NCI-H524 (cell line): ENCODE measurements at places on chromosomes 4 and X.
A peak's percentile ranks its signal among the peaks of the same experiment; 100 is the strongest.

DNA sequence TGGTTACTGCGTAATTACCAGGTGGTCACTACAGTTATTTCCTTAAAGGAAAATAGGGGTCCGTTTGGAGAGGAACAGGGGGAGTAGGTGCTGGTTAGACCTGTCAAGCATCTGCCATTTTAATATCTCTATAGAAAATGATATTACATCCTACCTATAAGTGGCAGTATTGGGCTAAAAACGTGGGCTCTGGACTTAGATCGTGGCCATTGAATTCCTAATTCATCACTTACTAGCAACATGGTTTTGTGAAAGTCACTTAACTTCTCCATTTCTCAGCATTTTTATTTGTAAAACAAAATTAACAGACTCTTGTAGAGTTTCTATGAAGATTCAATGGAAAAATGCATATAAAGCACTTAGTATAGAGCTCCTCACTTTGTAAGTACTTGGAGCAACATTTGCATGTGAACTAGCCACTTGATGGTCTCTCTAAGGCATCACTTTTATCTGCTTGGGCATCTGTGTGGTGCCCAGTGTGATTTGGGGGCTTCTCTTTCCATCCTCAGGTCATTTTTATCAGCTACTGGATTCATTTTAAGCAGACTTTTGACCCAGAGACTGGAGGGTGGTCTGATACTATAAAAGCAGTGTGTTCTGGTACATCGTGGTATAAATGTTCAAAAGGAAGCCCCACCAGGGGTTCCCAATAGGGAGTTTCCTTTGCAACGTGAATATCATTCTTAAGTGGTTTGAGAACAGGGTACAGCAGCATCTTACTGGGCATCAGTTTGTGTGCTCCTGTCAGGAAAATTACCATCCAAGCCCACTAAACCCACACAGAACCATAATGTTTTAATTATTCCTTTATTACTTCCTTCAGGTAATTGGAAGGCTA lies 42.7 kb upstream of the RASSF6 start:
- peak; percentile 4 for DNase-seq

- peak; percentile 48 for DNase-seq
Observed at GRCh38 chrX:110146521-110146920, 143.6 kb downstream of the TMEM164 start.

- no peak for DNase-seq
Observed at GRCh38 chr4:89308161-89308500, 531 bp upstream of the GPRIN3 start.

GRCh38 chr4:17030543-17030942 lies 132.1 kb upstream of the LDB2 start:
- no peak for DNase-seq

GRCh38 chr4:54728368-54728767 lies 70.6 kb downstream of the KIT start:
- DNase-seq: no peak

- DNase-seq: no peak
Observed at GRCh38 chr4:87530229-87530628, 1.1 kb upstream of the SPARCL1 start.

- DNase-seq: no peak
Observed at GRCh38 chrX:41386222-41386990, 52.4 kb downstream of the DDX3X start.

- DNase-seq: no peak
Observed at GRCh38 chr4:74365761-74366160, 816 bp downstream of the EREG start.

- peak; percentile 87 for DNase-seq
Observed at GRCh38 chr4:80154545-80154933, 42.8 kb upstream of the PRDM8 start.

DNA sequence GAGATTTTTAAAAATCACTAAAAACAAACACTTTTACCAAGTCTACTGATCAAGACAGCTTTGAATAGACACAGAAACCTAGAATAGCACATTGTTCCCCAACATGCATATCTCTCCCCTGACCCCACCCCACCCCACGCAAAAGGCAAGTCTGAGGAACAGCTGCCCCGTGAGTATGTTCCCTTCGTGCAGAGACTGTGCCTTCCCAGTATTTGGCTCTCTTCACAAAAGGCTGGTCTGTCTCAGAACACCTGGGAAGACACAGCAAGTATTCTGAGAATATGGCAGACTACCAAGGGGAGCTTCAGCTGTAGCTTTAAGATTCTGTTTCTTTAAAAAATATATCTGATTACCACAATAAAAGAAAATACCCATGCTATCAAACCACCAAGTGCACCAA lies 134.0 kb downstream of the SH3KBP1 start:
- DNase-seq: no peak

DNA sequence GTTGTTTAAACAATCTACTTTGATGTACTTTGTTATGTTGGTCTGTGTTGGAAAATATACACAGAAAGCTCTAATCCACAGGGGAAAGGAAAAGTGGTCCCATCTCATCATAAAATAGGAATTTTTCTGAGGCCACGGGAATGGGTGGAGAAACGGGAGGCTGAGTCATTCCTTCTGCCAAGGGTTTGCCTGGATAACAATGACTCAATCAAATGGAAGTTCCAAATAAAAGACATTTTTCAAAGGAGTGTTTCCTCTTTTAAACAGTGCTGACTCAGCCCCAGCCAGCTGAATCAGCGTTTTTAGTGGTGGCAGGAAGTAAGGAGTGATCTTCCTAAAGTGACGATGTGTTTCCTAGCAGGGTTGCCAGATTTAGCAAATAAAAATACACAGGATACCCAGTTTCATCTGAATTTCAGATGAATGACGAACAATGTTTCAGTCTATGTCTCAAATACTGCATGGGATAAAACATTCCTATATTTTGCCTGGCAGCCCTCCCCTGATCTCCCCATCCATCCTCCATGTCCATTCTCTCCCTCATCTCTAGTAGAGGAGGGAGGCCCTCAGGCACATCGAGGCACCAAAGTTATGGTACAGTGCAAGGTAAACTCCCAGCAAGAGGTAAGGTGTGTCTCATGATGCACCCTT lies 345.4 kb upstream of the GATB start:
- DNase-seq: no peak

DNA sequence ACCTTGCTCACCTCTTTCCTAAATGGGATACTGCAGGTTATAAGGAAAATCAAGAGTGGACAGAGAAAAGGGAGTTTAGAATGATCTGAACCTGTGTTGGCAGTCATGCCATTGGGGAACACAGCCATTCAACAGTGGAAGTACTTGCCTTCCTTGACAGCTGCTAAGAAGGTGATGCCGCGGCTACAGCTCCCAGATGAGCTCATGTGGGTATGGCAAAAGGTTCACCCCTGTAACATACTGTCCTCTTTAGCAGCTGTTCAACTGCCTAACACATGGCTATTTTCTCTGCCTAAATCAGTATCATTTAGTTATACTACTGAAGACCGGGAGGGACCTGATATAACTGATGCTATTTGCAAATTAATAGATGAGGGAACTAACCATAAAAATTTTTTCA lies 76.8 kb downstream of the DCHS2 start:
- no peak for DNase-seq

- peak; percentile 63 for DNase-seq
Observed at GRCh38 chr4:111847296-111848008, 297.8 kb upstream of the FAM241A start.

- no peak for DNase-seq
Observed at GRCh38 chr4:59748433-59748832, 1451.7 kb upstream of the ADGRL3 start.

- DNase-seq: no peak
Observed at GRCh38 chr4:41028392-41029076, 185.8 kb downstream of the APBB2 start.

- DNase-seq: no peak
Observed at GRCh38 chr4:47615385-47615784, 130.3 kb downstream of the ATP10D start.

- no peak for DNase-seq
Observed at GRCh38 chrX:124212622-124213021, 119.8 kb upstream of the TEX13D start.

DNA sequence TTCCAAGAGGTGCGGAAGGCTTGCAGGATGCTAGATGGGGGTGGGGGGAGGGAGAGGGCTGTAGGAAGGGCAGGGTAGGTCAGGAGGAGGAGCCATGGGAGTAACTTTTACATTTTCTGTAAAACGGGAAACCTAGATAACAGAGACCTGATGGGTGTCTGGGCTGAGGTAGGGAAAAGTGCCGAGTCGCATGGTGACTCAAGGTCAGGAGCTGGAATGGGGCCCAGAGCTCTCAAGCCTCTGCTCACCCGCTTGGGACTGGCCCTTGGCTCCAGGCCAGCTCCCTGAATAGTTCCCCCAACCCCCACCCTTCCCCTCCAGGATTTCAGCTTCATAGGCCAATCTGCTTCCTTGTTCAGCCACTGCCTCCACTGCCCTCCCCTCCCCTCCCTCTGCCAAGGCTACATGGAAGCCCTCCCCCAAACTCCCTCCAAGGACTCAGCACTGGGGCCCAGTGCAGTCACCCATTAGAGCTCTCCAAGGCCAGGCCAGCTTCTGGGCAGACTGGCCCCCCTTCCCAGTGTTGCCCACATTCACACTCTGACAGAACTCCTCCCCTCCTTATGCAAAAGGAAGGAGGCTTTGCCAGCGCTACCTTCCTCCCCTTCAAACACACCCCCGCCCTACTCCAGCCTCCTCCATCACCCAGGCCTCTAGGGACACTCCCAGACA lies 43.6 kb downstream of the TSC22D3 start:
- peak; percentile 30 for DNase-seq

DNA sequence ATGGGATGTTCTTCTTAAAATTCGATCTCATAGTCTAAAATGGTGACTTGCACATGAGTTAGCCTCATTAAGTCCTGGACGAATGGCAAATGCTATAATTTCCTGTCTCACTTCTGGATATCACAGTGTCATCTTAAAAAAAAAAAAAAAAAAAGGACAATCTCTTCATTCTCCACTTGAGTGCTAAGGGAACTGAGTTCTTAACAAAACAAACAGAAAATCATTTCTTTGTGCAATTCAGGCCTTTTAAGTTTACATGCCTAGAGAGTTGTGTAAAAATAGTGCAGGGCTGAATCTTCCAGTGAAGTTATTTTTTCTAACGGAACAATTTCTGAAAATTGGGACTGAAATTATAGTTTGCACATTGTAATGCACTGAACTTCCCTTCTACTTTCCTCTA lies 122.8 kb upstream of the FAT1 start:
- no peak for DNase-seq

DNA sequence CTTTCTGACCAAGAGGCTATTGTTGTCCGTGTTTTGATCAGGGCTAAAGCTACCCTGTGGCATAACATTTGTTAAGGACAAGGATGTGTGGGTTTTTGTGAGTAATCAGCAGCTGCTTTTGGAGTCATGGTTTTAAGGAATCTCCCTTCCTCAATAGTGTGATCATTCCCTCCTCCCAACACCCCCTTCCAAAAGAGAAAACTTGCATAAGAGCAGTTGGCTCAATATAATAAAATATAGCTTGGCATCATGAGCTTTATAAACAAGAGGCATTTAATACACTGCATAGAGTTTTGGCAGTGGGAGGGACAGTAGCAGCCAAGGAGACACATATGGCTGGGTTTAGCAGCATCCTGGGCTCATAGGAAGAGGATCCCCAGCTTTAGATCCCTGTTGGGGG lies 84.7 kb downstream of the NHS start:
- no peak for DNase-seq

GRCh38 chr4:82201805-82202641 lies 171.8 kb downstream of the HNRNPD start:
- peak; percentile 60 for DNase-seq

DNA sequence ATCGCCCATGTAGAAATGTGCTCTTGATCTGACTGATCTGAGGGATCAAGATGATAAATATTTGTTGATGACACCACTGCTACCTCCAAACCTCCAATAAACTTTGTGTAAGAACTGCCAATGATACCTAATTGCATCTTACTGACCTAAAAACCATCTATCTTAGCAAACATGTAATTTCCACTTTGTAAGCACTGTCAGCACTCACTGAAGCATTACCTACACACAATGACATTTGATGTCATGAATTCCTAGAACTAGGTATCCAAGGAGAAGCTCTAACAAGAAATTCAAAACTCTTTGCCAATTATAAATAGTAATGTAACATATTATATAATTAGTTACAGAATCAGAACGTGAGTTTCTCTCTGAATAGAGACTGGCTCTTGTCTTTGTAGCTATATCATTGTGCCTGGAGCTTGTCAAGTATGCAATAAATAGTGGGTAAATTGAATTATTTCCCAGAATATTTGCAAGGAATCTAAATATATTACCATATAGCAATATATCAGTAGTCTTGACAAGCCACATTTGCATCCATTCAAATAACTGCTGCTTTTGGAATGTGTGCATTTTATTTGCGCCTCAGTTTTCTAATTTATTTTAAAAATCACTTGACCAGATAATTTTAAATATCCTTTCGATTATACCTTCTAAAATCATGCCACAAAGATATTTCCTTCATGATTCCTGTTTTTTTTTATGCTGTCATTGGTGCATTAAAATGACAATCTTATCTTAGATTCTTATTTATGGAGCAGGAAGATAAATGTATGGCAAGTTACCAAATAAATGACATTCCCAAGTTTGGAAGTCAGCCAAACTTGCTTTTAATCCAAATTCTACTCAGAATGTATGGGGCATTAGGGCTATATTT lies 232.3 kb upstream of the NEIL3 start:
- DNase-seq: no peak

GRCh38 chrX:118865231-118865630 lies 41.6 kb downstream of the ZCCHC12 start:
- DNase-seq: no peak

DNA sequence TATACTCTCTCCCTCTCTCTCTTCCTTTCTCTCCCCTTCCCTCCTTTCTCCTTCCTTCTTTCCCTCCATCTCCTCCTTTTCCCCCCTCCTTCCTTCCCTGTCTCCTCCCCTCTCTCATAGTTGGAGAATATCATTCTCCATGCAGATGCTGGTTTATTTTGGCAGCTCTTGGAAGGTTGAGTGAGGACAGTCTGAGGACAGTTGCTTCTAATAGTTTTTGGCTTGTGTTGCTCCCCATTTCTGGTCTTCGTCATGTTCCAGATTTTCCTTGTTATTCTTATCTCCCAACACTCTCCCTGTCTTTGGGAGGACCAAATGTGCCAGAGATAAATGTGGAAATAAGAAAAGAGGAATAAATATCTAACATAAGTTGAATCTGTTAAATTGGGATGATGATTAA lies 263.0 kb downstream of the FRMPD4 start:
- no peak for DNase-seq

DNA sequence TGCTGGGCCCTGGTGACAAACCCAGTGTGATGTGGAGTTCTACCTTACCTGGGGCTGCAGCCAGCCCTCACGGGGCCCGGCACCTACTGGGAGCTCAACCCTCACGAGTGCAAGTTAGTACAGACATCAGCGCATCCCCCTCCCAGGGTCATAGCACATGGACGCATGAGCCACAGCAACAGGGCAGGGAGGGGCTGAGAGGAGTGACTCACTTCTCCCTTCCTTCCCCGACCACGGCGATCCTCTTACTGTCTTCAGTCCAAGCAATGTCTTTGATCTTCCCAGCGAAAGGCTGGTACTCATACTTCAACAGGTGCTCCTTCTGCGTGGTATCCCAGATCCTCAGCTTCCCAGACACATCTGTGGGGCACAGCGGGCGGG lies 17.8 kb downstream of the WDR1 start:
- no peak for DNase-seq
